Keratinocyte (primary cell): ENCODE measurements at places on chromosomes 13 and 19. TPM values are rescaled to one million over a fixed set of nuclear protein-coding genes. Genes with fewer than 3 reads are reported as not detected.
A peak's percentile ranks its signal among the peaks of the same experiment; 100 is the strongest.

GRCh38 chr13:37460166-37460565, 138.4 kb downstream of the POSTN start:
- H3K27me3 ChIP-seq, result no peaks in the 10 kb centered on the region
- no peak overlapping the region for H3K4me3 ChIP-seq
- no peaks in the 10 kb centered on the region for H3K36me3 ChIP-seq

DNA sequence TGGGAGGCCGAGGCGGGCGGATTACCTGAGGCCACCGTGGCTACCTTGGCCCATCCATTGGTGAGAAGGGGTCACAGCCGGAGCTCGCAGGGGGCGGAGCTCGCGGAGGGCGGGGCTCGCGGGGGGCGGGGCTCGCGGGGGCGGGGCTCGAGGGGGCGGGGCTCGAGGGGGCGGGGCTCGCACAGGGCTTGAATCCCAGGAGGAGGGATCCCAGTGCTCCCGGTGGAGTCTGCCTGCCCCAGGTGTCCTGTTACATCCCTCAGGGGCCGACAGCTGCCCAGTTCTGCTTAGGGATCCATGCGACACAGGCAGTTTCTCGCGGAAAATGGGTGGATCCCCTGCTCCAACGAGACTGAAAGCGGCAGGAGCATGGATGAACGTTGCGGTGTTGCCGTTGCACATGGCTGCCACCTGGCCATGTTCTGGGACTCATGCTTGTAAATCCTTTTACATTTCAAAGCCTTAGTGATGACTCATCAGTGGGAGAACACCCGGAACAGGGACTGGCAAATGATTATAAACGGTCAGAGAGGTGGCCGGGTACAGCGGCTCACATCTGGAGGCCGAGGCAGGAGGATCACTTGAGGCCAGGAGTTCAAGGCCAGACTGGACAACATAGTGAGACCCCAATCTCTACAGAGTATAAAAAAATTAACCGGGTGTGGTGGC, 25.1 kb downstream of the TMPRSS9 start:
- peak overlapping the region; percentile 70 for H3K27ac ChIP-seq
- H3K27me3 ChIP-seq, result no peaks in the 10 kb centered on the region
- H3K36me3 ChIP-seq, result no peaks in the 10 kb centered on the region
- no peak overlapping the region for H3K4me3 ChIP-seq
- peaks cover 12% of the 10 kb centered on the region for H3K4me1 ChIP-seq

Gene CCDC124
- 56.8 to 87.0 TPM (median 58.7 TPM) in 3 replicates for polyA plus RNA-seq

Gene ZNF418
- polyA plus RNA-seq, result 2.1 to 3.9 TPM (median 2.9 TPM) in 3 replicates

Gene DOCK6
- 9.1 to 14.1 TPM (median 13.3 TPM) in 3 replicates for polyA plus RNA-seq

Gene EXOC3L2
- polyA plus RNA-seq, result 0.08 to 0.28 TPM (median 0.09 TPM) in 3 replicates

Gene CYP4F22
- polyA plus RNA-seq, result 0.43 to 0.62 TPM (median 0.59 TPM) in 3 replicates

Gene NLRP11
- 0.01 TPM in 1 of 3 replicates, not detected in the others for polyA plus RNA-seq
